A172 (cell line): ENCODE measurements at places on chromosomes 13 and 19.
A peak's percentile ranks its signal among the peaks of the same experiment; 100 is the strongest.

- no peak for DNase-seq
Measured at GRCh38 chr13:92727118-92727517, 499.5 kb upstream of the GPC6 start.

DNA sequence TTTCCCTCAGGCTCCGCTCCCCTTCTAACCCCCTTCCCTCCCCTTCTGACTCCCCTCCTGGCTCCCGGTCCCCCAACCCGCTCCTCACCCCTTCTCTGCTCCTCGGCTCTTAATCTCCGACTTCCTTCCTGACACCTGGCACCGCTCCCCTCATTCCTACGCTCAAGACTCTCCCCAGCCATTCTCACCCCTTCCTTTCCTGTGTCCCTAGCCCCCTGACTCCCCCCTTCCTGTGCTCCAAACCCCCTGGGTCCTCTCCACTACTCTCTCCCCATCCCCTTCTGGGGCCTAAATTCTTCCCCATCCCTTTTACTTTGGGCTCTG lies 658 bp downstream of the CLPP start:
- DNase-seq, result peak; percentile 22

- DNase-seq, result no peak
Measured at GRCh38 chr13:49258089-49258796, 10.5 kb downstream of the CDADC1 start.

GRCh38 chr13:21620861-21621260 lies 16.9 kb upstream of the MICU2 start:
- no peak for DNase-seq

GRCh38 chr19:48964205-48965039 lies 687 bp upstream of the FTL start:
- DNase-seq, result no peak

GRCh38 chr13:37656247-37656940 lies 57.8 kb upstream of the POSTN start:
- peak; percentile 97 for DNase-seq

DNA sequence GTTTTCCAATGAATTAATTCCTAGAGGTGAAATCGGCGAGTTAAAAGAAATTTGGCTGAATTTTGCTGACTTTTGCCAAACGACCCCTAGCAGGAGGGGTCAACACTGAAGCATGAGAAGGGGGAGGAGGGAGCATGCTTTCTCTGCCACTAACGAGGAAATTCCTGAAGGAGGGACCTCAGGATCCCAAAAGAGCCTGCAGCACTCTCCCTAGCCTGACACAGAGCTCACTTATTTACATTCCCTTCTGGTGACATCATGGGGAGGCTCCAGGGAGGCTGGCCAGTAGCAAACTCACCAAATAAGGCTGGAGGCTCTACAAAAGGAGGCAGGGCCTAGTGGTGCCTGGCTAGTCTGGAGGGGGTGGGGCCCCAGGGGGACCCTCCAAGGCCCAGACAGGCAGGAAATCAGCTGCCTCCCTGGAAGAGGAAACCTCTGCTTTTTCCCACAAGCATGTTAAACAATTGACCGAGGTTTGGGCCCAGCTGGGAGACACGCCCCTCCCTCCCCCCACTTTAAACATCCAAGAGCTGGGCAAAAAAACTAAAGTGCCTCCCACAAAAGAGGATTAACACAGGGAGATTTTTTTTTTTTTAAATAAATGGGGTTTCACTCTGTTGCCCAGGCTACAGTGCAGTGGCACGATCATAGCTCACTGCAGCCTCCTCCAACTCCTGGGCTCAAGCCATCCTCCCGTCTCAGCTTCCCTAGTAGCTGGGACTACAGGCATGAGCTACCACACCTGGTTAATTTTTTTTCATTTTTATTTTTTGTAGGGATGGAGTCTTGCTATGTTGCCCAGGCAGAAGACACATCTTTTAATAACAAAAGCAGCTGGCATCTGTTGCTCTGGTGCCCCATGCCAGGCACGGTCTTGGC lies 2.1 kb downstream of the DAPK3 start:
- peak; percentile 100 for DNase-seq

GRCh38 chr19:29616541-29616940 lies 10.5 kb downstream of the POP4 start:
- DNase-seq, result no peak
